ENCODE measurements at places on chromosomes 1 and 21.

- no peaks in the 10 kb centered on the region for H3K27me3 ChIP-seq
- H3K27ac ChIP-seq, result no peak overlapping the region
- DNase-seq, result no peak
Observed at GRCh38 chr1:12456979-12457378, 161.0 kb downstream of the DHRS3 start.

GRCh38 chr1:235920596-235921375 lies 54.1 kb upstream of the LYST start:
- no peaks in the 10 kb centered on the region for H3K36me3 ChIP-seq
- peaks cover 17% of the 10 kb centered on the region for H3K4me1 ChIP-seq
- no peak overlapping the region for H3K27ac ChIP-seq

- H3K27ac ChIP-seq, result no peak overlapping the region
- H3K4me3 ChIP-seq, result no peak overlapping the region
- DNase-seq, result no peak
- no peaks in the 10 kb centered on the region for H3K27me3 ChIP-seq
- H3K36me3 ChIP-seq, result peaks cover 31% of the 10 kb centered on the region
Observed at GRCh38 chr1:29166291-29166878, 15.3 kb downstream of the SRSF4 start.

GRCh38 chr21:42495765-42496119 lies 282 bp downstream of the RSPH1 start:
- H3K27me3 ChIP-seq, result no peaks in the 10 kb centered on the region
- no peak for DNase-seq
- no peaks in the 10 kb centered on the region for H3K36me3 ChIP-seq
- H3K4me3 ChIP-seq, result peak overlapping the region; percentile 55
- H3K4me1 ChIP-seq, result peaks cover 10% of the 10 kb centered on the region

DNA sequence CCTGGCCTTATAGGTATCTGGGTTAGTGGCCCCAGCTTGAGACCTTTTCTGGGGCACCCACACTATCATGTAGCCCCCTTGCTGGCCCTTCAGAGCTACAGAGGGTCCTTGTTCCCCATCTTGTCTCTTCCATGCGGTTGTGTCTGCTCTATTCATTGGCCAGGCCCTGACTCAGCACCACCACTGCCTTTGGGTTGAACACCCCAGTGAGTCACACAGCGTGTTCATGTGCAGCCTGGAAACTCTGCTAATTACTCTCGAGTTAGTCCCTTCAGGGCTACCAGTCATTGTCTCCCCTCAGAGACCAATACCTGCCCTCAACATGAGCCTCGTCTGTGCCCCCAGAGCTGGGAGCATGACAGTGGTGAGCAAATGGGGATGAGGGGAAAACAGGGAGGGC lies 28.2 kb upstream of the IKBKE start:
- H3K27me3 ChIP-seq, result no peaks in the 10 kb centered on the region
- no peak for DNase-seq
- H3K4me1 ChIP-seq, result no peaks in the 10 kb centered on the region

- H3K27me3 ChIP-seq, result peaks cover 3% of the 10 kb centered on the region
- DNase-seq, result no peak
- H3K4me3 ChIP-seq, result no peak overlapping the region
- peaks cover 12% of the 10 kb centered on the region for H3K4me1 ChIP-seq
Observed at GRCh38 chr1:234775477-234776246, 165.7 kb upstream of the IRF2BP2 start.

GRCh38 chr1:94565901-94566300 lies 24.3 kb upstream of the F3 start:
- no peak overlapping the region for H3K4me3 ChIP-seq
- no peaks in the 10 kb centered on the region for H3K36me3 ChIP-seq
- H3K4me1 ChIP-seq, result no peaks in the 10 kb centered on the region
- H3K27ac ChIP-seq, result no peak overlapping the region

- no peaks in the 10 kb centered on the region for H3K27me3 ChIP-seq
- DNase-seq, result no peak
- no peaks in the 10 kb centered on the region for H3K36me3 ChIP-seq
Observed at GRCh38 chr1:164707868-164708331, 148.9 kb downstream of the PBX1 start.

- DNase-seq, result peak; percentile 74
- H3K4me1 ChIP-seq, result peaks cover 78% of the 10 kb centered on the region
- H3K27ac ChIP-seq, result peak overlapping the region; percentile 93
- H3K4me3 ChIP-seq, result peak overlapping the region; percentile 1
Observed at GRCh38 chr1:30743584-30744059, 14.0 kb downstream of the LAPTM5 start.

DNA sequence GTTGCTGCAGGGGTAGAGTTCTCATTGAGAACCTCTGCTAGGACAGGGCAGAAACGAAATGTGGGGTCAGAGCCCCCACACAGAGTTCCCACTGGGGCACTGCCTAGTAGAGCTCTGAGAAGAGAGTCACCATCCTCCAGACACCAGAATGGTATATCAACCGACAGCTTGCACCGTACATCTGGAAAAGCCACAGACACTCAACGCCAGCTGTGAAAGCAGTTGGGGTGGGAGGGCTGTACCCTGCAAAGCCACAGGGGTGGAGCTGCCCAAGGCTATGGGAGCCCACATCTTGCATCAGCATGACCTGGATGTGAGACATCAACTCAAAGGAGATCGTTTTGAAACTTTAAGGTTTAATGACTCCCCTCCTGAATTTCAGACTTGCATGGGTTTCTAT lies 284.0 kb upstream of the DEPDC1 start:
- no peaks in the 10 kb centered on the region for H3K27me3 ChIP-seq
- no peaks in the 10 kb centered on the region for H3K36me3 ChIP-seq
- H3K4me3 ChIP-seq, result no peak overlapping the region
- no peak overlapping the region for H3K27ac ChIP-seq

GRCh38 chr1:29878501-29878900 lies 642.2 kb downstream of the PTPRU start:
- H3K27me3 ChIP-seq, result no peaks in the 10 kb centered on the region
- H3K27ac ChIP-seq, result no peak overlapping the region
- H3K4me3 ChIP-seq, result no peak overlapping the region
- DNase-seq, result no peak

DNA sequence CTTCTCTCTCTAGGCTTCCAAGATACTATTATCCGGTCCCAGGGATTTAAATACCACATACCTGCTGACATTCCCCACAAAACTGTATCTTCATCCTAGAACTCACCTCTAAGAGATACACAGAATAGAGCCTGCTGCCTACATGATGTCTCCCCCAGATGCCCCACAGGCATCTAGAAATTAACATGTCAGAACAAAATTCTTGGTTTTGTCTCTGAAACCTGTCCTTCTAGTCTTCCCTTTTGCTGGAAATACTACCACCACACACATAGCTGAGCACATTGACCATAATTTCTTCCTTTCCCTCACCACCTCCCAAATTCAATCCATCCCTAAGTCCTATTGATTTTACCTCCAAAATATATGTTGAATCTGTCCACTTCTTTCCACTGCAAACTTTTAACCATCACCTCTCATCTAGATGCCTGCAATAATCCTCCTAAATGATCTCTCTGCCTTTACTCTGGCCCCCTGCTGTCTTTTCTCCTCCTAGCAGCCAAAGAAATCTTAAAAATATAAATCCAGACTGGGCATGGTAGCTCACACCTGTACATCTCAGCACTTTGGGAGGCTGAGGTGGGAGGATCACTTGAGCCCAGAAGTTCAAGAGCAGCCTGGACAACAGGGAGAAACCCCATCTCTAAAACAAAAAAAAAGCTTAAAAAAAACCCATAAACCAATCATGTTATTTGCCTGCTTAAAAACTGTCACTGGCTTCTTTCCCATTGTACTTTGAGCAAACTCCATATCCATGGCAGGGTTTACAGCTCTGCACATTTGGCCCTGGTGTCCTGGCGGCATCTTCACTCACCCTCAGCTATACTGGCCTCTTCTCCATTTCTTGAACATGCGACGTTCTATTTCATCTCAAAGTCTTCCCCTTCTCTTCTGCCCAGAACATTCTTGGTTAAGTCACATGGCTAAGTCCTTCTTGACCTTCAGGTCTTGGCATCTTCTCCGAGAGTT lies 6.2 kb upstream of the FAM76A start:
- H3K36me3 ChIP-seq, result no peaks in the 10 kb centered on the region
- H3K4me3 ChIP-seq, result no peak overlapping the region
- H3K27me3 ChIP-seq, result no peaks in the 10 kb centered on the region
- DNase-seq, result no peak
- no peaks in the 10 kb centered on the region for H3K4me1 ChIP-seq

GRCh38 chr1:239987103-239987745 lies 104.5 kb upstream of the FMN2 start:
- H3K27ac ChIP-seq, result no peak overlapping the region
- H3K36me3 ChIP-seq, result no peaks in the 10 kb centered on the region
- H3K4me3 ChIP-seq, result no peak overlapping the region
- no peaks in the 10 kb centered on the region for H3K4me1 ChIP-seq
- H3K27me3 ChIP-seq, result no peaks in the 10 kb centered on the region

GRCh38 chr1:245997471-245998258 lies 509.4 kb downstream of the SMYD3 start:
- H3K27ac ChIP-seq, result no peak overlapping the region
- no peaks in the 10 kb centered on the region for H3K27me3 ChIP-seq
- no peaks in the 10 kb centered on the region for H3K4me1 ChIP-seq

- DNase-seq, result no peak
- no peaks in the 10 kb centered on the region for H3K36me3 ChIP-seq
- H3K27ac ChIP-seq, result no peak overlapping the region
- H3K27me3 ChIP-seq, result no peaks in the 10 kb centered on the region
- no peak overlapping the region for H3K4me3 ChIP-seq
Observed at GRCh38 chr1:34904236-34905097, 25.0 kb downstream of the DLGAP3 start.

DNA sequence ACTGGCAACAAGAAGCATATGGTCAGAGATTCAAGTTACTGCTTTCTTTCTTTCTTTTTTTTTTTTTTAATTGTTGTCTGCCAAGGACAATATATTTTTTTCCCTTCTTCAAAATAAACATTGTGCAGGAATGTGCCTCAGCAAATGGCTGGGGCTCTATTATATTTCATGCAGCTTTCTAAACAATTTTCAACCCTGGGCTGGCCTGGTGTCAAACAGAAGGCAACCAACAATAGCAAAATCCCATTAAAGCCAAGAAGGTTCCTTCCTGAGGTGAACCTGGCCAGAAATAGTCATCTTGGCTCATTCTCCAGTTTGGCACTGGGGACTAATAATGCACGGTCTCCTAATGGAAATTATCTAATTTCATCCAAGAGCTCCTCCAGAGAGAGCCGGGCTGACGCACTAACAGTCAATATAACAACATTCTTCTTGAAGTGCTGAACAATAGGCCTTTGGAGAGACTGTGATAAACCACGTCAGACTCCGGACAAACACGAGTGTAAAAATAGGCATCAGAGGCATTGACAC lies 35.7 kb upstream of the HLX start:
- H3K27me3 ChIP-seq, result no peaks in the 10 kb centered on the region
- H3K36me3 ChIP-seq, result no peaks in the 10 kb centered on the region
- no peaks in the 10 kb centered on the region for H3K4me1 ChIP-seq
- DNase-seq, result no peak
- no peak overlapping the region for H3K4me3 ChIP-seq

DNA sequence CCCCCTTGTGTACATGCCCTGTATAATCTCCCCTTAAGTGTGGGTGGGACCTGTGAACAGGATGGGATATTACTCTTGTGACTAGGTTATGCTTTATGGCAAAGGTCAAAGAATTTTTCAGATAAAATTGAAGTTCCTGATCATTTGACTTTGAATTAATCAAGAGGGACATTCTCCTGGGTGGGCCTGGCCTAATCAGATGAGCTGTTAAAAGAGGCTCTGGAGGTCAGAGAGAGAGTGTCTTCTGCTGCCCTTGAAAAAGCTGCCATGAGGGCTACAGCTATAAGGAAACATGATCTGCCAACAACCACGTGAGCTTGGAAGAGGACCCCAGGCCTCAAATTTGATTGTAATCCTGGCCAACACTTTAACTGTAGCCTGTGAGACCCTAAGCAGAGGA lies 125.6 kb upstream of the CSF3R start:
- H3K27ac ChIP-seq, result no peak overlapping the region
- no peaks in the 10 kb centered on the region for H3K4me1 ChIP-seq
- H3K27me3 ChIP-seq, result no peaks in the 10 kb centered on the region
- H3K4me3 ChIP-seq, result no peak overlapping the region
- no peak for DNase-seq
- no peaks in the 10 kb centered on the region for H3K36me3 ChIP-seq

DNA sequence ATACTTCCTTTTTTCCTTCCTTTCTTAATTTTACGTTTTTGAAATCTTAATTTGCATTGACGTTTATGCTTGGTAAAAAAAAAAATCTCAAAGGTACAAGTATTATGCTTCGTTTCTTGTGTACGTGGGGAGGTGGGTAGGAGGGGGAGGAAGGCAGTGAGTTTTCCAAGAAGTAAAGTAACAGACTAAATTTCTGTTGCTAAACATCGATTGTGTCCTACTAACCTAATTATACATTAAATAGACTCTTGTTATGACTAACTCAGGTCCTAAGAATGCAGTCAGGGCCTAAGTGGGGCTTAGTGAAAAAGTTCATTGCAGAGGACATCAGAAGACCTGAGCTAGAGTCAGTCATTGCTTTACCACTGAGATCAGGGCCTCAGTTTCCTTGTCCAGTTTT lies 17.5 kb downstream of the NEK7 start:
- H3K36me3 ChIP-seq, result no peaks in the 10 kb centered on the region
- peaks cover 35% of the 10 kb centered on the region for H3K4me1 ChIP-seq
- H3K27me3 ChIP-seq, result no peaks in the 10 kb centered on the region
